HCT116 (cell line): ENCODE measurements at places on chromosomes 3 and 15. TPM values are rescaled to one million over a fixed set of nuclear protein-coding genes. Genes with fewer than 3 reads are reported as not detected.

P2RY1 gene
- 1.7 TPM for total RNA-seq

SUSD5 gene
- total RNA-seq, result not detected

OPA1 gene
- 72.0 TPM for total RNA-seq

GRK7 gene
- total RNA-seq, result not detected

- peaks cover 6% of the 10 kb centered on the region for H3K27me3 ChIP-seq
- no peak for DNase-seq
- H3K36me3 ChIP-seq, result no peaks in the 10 kb centered on the region
- H3K4me3 ChIP-seq, result no peak overlapping the region
- H3K4me1 ChIP-seq, result no peaks in the 10 kb centered on the region
- no peak overlapping the region for H3K27ac ChIP-seq
Observed at GRCh38 chr3:36433511-36433910, 53.2 kb downstream of the STAC start.

DNA sequence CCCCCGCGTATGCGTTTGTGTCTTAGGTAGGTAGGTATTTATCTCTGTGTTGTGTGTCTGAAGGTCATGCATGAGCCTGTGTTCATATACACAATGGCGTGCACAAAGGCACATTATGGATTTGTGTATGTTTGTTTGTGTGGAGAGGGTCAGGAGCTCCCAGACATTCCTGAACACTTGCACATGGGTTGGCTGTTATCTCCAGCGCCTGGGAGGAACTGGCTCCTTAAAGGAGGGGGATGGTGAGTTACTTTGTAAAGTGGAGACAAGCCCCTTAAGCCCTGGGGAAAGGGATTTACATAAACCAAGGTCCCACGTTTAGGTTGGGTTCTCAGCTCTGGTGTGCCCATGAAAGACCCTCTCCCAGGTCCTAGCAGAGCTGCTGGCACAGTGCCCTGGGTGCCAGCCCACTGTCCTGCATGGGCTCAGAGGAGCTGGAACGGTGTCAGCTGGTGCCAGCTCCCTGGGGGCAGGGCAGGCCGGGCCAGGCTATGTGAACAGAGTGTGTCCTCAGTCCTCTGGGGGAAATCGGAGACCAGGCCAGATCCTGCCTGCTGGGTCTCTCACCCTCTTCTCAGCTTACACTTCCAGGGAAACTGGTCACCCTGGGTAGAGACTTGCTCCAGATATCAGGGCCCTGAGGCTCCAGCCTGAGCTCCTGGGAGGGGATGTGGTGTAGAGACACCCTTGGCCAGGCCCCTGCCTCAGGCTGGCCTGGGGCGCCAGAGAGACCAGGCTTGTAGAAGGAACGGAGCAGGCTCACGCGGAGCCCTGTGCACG, 25.1 kb downstream of the SNX33 start:
- no peak for DNase-seq
- H3K4me1 ChIP-seq, result peaks cover 33% of the 10 kb centered on the region
- no peaks in the 10 kb centered on the region for H3K36me3 ChIP-seq
- H3K4me3 ChIP-seq, result no peak overlapping the region
- H3K27me3 ChIP-seq, result no peaks in the 10 kb centered on the region
- no peak overlapping the region; the same call in 1 of the 2 replicates for H3K27ac ChIP-seq

- H3K4me3 ChIP-seq, result no peak overlapping the region
- H3K4me1 ChIP-seq, result no peaks in the 10 kb centered on the region
- H3K27ac ChIP-seq, result no peak overlapping the region
Observed at GRCh38 chr3:171225165-171225564, 198.6 kb upstream of the SLC2A2 start.

DNA sequence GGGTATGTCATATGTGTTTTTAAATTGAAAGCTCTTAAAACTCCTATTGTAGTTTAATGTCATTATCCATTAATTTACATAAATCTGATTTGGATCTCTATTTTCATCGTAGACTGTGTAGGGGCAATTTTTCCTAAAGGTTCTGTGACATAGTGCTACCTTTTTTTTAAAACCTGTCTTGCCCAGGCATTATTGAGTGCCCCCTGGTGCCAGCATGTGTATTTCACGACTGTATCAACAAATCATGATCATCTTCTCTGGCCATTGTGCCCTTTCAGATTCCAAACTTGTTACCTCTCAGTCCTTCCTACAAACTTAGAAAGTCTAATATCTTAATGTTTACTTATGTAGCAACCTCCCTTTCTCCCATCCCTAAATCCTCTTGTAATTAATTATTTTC, 97.2 kb upstream of the FLNB start:
- peaks cover 8% of the 10 kb centered on the region for H3K4me1 ChIP-seq
- peaks cover 15% of the 10 kb centered on the region; the same call in 1 of the 2 replicates for H3K36me3 ChIP-seq
- DNase-seq, result peak; percentile 27
- no peak overlapping the region for H3K27ac ChIP-seq
- no peaks in the 10 kb centered on the region for H3K27me3 ChIP-seq
- no peak overlapping the region for H3K4me3 ChIP-seq
